ENCODE measurements at places on chromosomes 13 and 19.

DNA sequence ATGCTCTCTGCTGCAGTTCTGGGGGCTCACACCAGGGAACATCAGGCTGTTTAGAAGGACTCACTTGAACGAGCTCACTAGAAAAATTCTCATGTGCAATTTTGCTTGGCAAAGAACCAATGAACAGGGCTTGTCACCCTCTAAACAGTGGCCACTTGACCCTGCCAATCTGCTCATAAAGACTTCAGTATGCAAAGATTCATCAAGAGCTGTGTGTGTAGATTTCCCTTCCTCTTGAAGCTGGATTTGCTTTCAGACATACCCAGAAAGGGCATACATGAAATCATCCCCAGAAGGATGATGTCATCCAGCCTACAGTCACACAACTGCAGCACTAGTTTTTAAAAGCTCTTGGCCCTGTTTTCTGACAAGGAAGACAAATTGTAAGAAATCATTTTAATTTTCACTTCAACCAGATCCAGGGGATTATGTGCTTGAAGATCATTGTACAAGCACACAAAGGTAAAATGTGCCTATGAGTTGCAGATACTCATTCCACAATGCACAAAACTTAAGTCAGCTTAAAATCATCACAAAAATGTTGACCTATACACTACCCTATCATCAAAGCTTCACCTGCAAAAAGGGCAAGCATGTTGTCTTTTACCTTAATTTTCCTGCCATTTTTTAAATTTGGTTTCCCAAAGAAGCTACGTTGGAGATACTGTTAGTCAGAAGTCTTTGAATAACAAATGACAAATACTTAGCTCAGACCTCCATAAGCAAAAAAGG, 5.2 kb upstream of the STK24 start:
- DNase-seq: peak; percentile 36

GRCh38 chr19:9972103-9972502, 35.8 kb upstream of the OLFM2 start:
- no peak for DNase-seq

- DNase-seq: no peak
Observed at GRCh38 chr13:75393839-75394520, 88.0 kb downstream of the TBC1D4 start.

- DNase-seq: no peak
Observed at GRCh38 chr13:102487330-102487729, 85.5 kb upstream of the FGF14 start.

GRCh38 chr19:1025960-1026782, at the start of gene CNN2:
Gene CNN2, plus strand, starts transcription at chr19:1026608. Its CDS starts 54 bp downstream, at chr19:1026662.
- DNase-seq: no peak

DNA sequence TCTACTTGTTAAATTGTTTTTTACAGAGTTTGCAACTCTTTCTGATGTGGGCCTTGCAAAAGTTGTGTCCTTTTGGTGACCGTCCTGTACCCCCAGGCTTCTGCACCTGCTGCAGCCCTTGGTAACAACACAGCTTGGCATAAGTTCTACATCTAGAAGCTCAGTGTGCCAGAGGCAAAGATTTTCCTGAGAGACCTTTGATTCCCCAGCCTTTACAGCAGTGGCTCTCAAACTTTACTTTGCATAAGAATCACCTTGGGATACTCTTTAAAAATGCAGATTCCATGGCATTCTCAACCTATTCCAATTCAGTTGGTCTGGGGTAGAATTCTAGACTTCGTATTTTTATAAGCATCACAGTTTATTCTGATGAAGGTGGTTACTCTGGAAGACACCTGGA, 260.9 kb downstream of the DCT start:
- DNase-seq: no peak

DNA sequence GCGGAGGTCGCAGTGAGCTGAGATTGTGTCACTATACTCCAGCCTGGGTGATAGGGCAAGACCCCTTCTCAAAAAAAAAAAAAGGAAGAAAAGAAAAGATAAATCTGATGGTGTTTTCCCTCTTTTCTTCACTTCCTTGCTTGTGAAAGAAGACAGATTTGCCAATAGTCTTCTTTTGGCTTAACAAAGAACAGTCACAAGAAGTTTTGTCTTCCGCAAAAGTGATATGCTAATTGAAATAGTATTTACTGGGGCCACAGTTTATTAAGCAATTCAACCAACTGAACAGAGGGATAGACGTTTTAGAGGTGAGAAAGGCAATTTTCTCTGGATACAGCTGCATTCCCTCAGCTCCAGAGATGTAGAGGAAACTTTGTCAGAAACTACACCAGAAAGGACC, 22.9 kb upstream of the PLAUR start:
- DNase-seq: no peak

DNA sequence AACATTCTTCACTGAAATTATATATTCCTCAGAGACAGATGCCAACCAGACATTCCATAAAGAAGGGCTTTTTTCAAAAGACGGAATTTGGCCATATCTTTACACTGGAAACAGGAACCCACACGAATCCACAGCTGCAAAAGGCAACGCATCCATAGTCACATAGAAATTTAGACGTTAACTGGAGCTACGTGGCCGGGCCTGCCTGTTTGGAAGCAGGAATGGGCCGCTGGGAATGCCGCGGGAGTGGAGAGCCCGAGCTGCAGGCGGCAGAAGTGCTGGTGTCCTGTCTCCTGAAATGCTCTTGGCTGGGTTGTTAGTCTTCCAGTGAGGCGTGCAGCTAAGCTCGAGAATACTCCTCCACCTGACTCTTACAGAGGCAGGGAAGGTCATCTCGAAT, 122.2 kb downstream of the KL start:
- DNase-seq: no peak

- no peak for DNase-seq
Observed at GRCh38 chr19:3586127-3586626, 899 bp downstream of the GIPC3 start.

Data from NCI-H2107 (cell line).